KBM-7 (cell line): ENCODE measurements at places on chromosomes 11 and 22.

DNA sequence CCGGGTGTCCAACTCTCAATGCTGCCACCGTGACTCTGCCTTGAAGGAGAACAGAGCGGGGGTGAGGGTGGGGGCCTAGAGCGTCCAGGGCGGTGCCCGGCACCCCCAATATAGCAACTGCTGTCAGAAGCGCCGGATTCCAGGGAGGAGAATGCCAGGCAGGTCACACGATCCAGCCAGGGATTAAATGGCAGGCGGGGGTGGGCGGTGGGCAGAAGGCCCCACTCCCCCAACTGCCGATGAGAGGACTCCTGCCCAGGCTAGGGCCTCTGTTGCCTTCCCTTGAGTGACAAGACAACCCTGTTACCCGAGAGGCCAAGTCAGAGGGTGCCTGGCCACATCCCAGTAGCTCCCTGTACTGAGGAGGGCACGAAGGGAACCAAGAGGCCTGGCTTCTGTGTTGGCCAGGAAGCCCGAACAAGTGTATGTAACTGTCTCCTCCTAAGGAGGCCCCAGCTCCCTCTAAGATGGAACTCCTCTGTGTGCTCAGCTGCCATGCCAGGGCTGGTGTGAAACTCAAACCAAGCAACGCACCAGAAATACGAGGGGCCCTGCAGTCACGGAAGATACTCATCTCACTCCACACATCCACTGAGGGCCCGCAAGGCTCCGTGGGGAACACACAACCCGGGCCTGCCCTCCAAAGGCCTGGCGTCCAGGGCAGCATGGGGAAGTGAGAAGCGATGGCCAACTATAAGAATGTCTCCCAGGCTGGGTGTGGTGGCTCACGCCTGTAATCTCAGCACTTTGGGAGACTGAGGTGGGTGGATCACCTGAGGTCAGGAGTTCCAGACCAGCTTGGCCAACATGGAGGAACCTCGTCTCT, 3.0 kb downstream of the PACSIN3 start:
- no peak for DNase-seq

- no peak for DNase-seq
Measured at GRCh38 chr11:131582021-131582525, 211.7 kb downstream of the NTM start.

DNA sequence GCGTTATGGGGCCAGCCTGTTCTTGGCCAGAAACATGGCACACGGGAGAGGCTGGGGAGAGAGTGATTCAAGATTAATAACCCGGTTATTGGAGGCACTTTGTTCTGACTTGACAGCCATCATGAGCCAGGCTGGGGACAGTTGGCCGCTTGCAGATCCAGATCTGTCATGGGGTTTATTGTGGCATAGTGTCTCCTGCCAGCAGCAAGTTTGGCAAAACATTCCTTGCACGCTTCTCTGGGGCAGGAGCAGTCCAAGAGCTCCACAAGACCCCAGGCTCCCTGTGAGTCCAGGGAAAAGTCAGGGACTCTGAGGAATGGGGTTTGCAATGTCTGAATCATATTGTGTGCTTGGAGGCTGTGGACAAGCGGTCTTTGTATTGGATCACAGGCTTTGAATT, 270.4 kb downstream of the MIAT start:
- no peak for DNase-seq

GRCh38 chr11:16881074-16881709, 133.0 kb downstream of the PLEKHA7 start:
- peak; percentile 36 for DNase-seq

DNA sequence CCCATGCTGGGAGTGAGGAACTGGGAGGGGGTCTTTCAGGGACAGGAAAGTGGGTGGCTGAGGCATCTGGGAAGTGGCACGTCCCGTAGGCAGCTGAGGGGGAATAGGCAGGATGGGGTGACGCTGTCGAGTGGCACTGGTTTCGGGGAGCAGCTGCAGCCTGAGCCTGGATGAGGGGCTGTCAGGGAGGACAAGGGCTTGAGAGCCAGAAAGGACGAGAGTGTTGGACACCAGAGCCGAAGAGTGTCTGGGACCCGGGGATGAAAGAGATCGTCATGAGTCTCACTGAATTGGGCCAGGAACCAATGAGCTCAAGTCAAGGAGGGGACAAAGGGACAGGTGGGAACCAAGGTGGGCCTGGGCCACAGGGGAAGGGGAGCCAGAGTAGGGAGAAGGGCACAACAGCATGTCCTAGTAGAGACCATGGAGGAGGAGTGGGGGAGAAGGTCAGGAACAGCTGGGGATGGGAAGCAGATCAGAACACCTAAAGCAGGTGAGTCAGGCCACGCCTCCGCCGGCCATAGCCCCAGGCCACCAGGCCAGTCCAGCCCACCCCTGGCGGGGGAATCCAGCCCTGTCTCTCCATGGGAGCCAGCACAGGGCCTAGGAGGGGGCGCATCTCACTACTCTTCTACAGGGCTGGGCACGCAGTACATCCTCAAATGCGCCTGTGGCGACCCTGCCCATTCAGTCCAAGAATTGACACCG, 4.2 kb downstream of the RAB3IL1 start:
- no peak for DNase-seq

- no peak for DNase-seq
Measured at GRCh38 chr11:114073828-114074381, 14.4 kb downstream of the ZBTB16 start.

- DNase-seq: no peak
Measured at GRCh38 chr11:132444911-132445310, 1074.5 kb downstream of the NTM start.

- DNase-seq: no peak
Measured at GRCh38 chr11:66299186-66299585, 7.5 kb downstream of the TMEM151A start.

DNA sequence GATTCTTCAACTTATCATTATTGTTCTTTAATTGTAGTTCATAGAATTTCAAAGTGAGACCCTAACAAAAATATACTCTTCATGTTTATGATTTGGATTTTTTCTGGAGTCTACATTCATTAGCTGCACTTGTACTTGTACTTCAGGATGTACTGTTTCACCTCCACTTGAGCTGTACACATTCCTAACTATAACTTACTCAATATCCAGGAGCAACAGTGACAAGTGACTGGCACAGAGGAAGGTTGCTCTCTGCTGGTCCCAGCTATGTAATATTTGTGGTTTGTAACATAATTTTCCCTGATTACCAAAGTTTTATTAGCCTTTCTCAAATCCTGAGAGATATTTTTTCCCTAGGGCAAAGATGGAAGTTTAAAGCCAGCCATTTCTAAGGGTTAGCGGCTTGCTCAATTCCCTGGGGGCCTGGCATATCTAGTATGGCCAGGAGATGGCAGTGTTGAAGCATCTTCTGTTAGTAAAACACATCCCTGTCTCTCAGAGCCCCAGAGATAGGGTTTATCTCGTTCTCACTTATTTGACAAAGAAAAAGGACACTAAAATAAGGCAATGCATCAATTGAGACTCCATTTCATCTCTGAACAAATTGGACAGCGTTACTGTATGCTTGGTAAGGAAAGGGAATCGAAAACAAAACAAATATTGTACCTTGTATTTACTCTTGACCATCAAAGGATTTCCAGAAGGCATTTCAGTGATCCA, 14.2 kb downstream of the OR52A5 start:
- DNase-seq: peak; percentile 64

- DNase-seq: peak; percentile 10
Measured at GRCh38 chr22:25111579-25112517, 87.8 kb upstream of the CRYBB3 start.

DNA sequence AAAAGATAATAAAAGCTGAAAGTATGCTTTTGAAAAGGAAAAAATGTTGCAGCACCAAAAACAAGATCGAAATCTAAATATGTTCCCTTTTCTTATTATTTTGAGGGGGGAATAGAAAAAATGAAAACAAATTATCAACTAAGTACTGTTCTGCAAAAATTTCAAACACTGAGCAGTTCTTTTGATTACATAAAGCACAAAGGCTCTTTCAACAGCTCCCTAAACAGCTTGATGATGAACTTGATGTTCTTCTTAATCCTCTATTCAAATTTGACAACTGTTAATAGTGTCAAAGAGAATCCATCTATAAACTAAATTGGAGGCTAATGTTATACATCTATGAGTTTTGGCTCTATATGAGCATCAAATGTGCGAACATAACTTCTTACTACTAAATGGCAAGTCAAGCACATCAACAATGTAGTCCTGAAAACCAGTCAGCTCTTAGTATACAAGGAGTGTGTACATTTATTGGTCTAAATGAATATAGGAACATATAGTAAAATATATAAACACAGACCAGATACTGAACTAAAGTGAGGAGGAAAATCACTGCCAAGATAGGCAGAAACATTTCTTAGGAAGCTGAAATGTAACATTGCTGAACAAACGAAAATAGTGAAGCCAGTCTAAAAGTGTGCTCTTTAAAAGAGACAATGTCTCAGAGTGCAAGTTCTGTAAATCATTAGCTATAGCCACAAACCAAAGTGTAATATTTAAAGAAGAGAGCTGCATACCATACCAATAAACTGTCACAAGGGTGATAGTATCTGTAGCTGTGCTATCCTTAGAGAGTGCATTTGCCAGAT, 94.3 kb downstream of the SOX6 start:
- no peak for DNase-seq

- DNase-seq: no peak
Measured at GRCh38 chr22:27046086-27046485, 388.7 kb downstream of the MIAT start.

GRCh38 chr22:32684148-32684821, 117.2 kb upstream of the TIMP3 start:
- DNase-seq: no peak

DNA sequence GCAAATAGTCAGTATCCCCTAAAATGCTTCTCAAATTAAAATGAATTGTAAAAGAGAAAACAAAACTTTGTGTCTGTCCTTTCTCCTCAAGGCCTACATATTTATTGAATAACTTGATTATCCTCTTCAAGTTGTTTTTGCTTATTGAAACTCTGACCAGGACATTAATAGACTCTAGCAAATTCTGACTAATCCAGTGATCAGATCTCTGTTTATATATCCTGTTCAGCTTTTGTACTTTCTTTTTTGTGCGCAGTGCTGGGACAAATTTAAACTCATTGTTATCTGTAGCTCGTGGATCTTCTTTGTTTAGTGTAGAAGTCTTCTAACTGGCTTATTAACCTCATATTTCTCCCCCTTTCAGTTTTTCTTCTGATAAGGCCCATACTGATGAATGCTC, 139.9 kb upstream of the SORL1-AS1 start:
- DNase-seq: no peak

GRCh38 chr11:32154275-32154674, 63.4 kb downstream of the RCN1 start:
- DNase-seq: peak; percentile 11

DNA sequence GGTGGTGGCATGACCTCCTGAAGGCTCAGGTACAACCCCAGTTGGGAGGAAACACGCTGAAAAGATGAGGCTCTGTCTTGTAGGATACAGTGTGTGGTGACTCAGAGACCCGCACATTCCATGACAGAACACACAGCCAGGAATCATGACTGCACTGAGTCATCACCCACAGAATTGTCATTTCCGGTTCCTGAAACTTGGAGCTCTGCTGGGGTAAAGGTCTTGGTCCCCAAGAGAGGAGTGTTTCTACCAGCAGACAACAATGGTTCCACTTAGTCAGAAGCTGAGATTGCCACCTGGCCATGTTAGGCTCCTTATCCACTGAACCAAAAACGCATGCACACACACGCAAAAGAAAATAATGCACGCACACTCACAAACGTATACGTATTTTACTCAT, 31.5 kb upstream of the CYB5R3 start:
- no peak for DNase-seq

DNA sequence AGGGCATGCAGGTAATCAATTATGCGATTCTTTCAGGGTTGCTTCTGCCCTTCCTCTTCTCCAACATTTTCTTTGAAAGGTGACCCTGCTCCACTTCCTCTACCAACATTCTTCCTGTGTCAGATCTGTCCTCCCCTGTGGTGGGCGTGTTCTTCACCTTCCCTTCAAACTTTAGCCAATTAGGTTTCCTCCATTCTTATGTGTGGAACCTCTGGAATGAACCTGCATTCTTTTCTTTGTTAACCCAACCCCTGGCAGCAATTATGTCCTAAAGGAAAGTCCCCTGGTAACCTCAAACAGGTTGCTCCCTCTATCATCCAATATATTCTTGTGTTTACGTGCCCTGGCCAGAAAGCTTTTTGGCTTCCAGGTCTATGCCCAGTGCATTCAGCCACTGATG, 22.4 kb downstream of the KIRREL3 start:
- no peak for DNase-seq

- DNase-seq: no peak
Measured at GRCh38 chr11:76946223-76946622, 85.5 kb downstream of the ACER3 start.

GRCh38 chr11:2791521-2792380, 92.0 kb upstream of the KCNQ1OT1 start:
- no peak for DNase-seq

GRCh38 chr11:111128076-111128870, 117.3 kb upstream of the POU2AF2 start:
- no peak for DNase-seq

DNA sequence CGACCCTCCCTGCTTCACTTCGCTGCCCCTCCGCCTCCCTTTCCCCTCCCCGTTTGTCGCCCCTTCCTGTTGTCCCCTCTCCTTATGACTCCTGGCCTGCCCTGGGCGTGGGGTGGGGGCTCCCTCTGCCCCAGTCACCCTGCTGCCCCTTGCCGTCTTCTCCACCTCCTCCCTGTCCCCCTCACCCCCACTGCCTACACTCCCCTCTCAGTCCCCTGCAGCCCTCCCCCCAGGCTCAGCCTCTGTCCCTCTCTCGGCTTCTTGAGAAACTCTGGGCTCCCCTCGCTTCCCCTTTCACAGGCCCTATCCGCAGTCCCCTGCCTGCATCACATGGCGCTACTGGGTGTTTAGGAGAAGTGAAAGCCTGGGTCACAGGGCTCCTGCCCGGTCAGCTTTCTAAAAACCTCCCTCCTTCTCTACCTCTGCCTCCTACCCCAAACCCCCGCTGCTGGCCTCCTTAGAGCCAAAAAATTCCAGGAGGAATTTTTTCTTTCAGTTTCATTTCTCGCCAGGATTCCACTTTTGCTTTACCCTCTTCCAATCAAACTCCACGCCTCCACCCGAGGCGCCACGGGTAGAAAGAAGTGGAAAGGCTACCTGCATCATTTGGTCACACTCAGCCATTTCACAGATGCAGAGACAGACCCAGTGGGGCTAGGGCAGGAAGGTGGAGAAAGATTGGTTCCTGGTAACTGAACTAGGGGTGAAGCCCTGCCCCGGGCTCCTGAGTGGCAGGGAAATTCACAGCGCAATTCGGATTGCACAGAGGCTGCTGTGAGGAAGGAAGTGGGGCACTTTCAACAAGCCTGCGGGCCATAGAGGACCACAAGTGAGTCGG, at the start of gene SLC15A3:
SLC15A3 (minus strand) TSS at position 273 of the 838 bp plus-strand sequence. CDS start 625 bp downstream, outside the sequence.
- peak; percentile 75 for DNase-seq
